NCI-H1105 (cell line): ENCODE measurements at places on chromosomes 3 and 15.

- DNase-seq = no peak
Observed at GRCh38 chr3:126289096-126289495, 68.1 kb downstream of the KLF15 start.

DNA sequence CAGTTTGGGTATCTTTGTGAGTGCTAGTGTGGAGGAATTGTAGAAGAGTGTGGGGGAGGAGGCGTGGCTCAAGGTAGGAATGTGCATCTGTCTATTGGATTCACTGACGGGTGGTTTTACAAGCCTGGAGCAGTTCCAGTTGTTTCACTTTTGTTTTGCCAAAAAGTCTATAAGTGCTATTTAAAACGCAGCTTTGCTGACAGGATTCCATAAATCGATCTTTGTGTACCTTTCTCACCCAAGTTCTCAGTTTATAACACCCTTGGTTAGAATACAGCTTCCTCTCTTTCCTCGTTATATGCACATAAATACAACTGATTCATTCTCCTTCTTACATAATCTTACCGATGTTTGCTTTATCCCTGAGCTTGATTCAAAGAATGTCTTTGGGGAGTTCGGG, 123.2 kb upstream of the UBE2E2 start:
- no peak for DNase-seq

- DNase-seq = peak; percentile 40
Observed at GRCh38 chr3:9503283-9503682, 50.3 kb downstream of the LHFPL4 start.

DNA sequence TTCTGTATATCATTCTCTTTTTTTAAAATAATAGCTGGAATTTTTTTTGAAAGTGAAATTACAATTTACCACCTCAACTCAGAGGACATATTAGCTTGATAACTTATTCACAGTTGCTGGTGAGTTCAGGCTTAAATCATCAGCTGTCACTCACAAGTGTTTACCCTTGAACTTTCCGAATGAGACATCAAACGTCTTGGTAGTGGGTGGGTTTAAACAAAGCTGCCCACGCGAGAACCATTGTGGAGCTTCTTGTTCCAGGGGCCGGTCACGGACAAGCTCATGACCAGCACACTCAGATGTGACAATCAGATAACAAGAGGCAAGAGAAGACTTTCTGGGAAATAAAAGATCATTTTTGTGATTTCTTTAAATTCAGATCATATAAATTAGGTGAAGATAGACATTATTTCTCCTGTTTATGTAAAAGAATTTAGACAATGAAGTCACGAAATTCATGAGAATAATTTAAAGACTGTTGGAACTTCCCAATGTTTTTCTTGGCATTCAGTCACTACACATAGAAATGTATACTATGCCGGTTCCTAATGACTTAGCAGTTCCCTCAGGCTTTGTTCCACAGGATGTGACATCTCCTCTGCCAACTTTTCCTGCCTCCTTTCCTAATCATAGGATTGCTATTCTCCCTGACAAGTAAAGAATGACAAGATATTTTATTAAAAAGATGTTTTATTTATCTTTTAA, 29.3 kb downstream of the BTD start:
- DNase-seq = no peak

GRCh38 chr15:37131621-37132020, 31.3 kb upstream of the MEIS2 start:
- no peak for DNase-seq

GRCh38 chr3:127590282-127590592, 296 bp downstream of the TPRA1 start:
- DNase-seq = no peak

DNA sequence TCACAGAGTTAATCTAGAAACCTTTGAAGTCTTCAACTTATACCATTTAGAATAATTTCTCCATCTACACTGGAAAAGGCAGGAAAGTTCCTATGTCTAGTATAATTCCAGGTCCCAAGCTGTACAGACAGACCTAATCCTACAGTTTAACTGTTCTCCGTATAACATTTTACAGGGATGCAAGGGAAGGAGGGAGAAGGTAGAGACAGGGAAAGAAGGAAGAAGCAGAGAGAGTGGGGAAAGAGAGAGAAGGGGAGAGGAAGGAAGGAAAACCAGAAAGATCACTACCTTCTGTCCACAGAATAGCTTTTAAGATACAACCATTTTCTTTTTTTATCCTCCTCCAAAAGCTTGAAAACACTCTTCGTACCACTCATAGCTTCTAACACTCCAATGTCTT, 185.8 kb downstream of the FOXP1 start:
- no peak for DNase-seq

- DNase-seq = no peak
Observed at GRCh38 chr3:172106037-172106954, 66.9 kb downstream of the FNDC3B start.

DNA sequence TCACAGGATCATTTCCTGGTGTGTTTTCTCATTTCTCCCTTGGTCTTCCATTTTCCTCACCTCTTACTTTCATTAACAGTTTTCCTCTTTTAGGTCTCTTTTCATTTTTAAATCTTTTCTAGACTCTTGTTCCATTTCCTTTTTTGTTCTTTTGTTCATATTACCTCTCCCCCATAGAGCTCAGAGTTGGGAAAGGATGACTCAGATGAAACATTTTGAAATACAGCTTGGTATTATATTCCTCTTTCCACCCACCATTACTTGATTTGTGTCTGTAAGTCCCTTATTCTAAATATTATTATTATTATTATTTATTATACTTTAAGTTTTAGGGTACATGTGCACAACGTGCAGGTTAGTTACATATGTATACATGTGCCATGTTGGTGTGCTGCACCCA, 153.1 kb downstream of the VGLL3 start:
- DNase-seq = no peak

DNA sequence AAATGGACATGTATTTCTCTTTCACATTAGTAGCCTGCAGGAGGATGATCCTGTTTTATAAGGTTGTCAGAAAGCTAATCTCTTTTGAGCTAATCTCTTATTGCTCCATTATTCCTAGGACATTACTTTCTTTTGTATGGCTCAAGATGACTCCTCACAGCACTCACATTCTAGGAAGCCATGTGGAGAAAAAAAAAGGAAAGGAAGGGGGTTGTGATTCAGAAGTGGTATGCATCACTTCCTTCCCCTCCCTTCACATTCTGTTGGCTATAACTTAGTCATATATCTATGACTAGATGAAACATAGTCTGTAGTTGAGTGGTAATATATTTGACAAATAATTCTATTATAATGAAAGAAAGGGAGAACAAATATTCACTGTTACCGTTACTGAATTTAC, 168.8 kb upstream of the TTC14 start:
- DNase-seq = no peak

DNA sequence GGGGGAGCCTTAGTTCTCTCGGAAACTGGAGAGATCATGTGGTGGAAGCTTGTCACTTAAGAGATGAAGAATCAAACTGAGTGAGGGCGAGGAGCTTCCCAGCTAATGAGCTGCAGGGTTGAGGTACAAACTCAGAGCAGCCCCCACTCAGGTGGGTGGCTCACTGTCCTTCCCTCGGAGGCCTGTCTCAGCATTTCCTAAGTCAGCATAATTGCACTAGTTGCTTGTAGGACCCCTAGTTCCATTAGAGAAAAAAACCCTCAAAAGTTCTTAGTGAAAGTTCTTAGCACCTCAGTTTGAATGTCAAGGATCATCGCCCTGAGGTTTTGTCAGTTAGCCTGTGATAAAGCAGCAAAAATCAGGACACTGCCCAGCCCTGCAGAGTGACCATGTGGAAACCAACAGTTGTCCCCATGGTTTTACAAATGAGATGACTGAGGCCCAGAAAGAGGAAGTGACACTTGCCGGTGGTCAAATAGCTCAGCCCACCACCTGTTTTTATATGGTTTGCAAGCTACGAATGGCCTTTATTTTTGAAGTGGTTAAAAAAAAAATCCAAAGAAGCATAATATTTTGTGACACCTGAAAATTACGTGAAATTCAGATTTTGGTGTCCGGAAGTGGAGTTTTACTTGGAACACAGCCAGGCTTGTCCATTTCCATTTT, 11.9 kb downstream of the SMAD6 start:
- DNase-seq = no peak

GRCh38 chr3:37707428-37708372, 154.0 kb upstream of the CTDSPL start:
- DNase-seq = no peak

DNA sequence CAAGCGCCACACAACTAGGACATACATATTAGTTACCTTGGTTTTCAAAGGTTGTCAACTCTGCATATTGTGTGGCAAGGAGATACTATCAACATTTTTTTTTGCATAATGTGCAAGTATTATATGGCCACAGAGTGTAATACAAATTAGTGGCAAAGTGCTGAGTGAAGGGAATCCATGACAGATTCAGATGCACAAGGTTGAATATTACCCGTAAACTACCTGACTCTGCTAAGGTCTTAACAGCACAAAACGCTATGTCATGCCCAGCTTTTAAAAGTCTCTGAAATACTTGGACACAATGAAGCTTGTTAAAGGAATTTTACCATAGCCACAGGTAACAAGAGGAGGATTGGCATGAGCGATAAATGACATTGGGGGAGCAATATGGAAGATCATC, 79.0 kb downstream of the SATB1 start:
- no peak for DNase-seq

DNA sequence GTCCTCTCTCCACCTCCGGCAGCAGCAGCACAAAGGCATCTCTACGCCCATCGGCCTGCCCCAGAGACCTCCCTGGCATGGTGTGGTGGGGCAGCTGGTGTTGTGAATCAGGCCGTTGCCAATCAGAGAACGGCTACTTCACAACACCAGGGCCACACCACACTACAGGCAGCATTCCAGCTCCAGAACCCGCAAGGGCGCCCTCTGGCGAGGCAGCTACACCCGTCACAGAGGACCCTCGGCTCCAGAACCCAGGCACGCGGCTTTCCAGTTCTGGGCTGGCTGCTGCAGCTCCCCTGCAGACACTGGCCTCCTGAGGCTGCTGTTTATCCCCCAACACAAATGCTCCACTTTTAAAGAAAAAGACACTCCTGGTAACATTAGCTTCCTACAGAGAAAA, 127.5 kb upstream of the TOPAZ1 start:
- DNase-seq = no peak

DNA sequence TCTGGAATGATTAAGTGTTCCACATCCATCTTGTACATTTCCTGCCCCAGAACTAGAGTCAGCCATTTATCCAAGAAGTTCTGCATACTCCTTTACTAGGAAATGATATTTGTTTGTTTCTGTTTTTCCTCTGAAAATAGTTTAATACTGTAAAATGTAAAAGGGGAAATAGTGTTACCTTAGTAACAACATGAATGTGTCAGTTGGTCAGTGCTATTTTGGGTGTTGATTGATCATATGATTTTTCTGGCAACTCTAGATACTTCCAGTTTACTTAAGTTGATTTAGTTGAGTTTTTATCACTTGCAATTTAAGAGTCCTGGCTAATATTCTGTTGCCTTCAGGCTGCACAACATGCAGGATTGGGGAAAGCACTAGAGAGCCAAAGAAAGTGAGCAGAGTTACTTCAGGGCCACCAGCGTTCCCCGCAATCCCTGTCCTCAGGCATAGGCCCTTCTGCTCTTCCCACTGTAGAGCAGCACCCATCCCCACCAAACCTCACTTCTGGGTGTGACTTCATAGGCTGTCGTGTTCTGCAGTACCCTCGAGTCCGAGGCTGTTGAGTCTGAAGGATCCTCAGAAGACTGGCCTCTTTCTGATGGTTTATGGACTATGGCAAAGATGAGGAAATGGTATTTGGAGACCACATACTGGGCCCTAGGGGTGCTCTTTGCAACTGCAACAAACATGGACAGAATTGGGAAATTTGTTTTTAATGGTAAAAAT, 69.0 kb downstream of the CHD2 start:
- DNase-seq = no peak

GRCh38 chr3:73052857-73053256, 8.6 kb upstream of the EBLN2 start:
- DNase-seq = no peak

DNA sequence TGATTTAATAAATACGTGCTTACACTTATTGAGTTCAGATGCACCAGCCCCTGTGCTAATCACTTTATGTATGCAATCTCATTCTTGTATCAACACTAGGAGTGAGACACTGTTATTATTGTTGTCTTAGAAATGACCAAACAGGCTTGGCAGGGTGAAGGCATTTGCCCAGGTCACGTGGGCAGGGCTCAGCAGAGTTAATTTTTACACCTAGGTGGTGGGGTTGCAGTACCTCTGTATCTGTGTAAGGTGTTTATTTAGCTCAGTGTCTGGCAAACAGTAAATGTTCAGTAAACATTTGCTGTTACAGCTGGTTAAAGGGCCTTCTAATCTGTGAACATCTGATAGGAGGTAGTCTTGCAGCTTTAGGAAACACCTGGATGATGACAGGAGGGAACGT, 200.0 kb downstream of the CACNA2D3 start:
- DNase-seq = no peak

DNA sequence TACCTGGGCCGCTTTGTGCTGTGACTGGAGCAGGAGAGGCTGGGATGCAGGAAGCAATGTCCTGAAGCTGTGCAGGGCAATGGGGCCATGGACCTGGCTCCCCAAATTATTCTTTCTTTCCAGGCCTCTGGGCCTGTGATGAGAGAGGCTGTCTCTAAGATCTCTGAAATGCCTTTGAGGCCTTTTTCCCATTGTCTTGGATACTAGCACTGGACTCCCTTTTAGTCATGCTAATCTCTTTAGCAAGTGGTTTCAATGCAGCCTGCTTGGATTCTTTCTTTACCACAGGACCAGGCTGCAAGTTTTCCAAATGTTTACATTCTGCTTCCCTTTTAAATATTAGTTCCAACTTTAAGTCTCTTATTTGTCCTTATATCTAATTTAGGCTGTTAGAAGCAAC, 64.8 kb upstream of the SGO1 start:
- no peak for DNase-seq

- DNase-seq = no peak
Observed at GRCh38 chr15:95131131-95131556, 899.8 kb downstream of the MCTP2 start.

DNA sequence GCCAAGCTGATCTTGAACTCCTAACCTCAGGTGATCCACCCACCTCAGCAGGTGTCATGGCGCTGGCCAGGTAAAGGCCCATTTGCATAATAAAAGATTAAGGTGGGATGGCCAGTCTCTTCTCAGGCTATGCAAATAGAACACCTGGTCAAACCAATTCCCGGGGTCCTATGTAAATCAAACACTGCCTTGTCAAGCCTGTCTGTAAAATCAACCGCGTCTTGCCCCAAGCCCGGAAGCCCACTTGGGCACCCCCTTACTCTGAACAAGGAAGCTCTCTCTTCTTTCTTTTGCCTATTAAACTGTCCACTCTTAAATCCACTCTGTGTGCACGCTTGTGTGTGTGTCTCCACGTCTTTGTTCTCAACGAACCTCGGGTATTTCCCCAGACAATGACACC, 13.0 kb upstream of the POC1A start:
- no peak for DNase-seq

- DNase-seq = no peak
Observed at GRCh38 chr3:100641471-100642032, 32.2 kb downstream of the ADGRG7 start.

DNA sequence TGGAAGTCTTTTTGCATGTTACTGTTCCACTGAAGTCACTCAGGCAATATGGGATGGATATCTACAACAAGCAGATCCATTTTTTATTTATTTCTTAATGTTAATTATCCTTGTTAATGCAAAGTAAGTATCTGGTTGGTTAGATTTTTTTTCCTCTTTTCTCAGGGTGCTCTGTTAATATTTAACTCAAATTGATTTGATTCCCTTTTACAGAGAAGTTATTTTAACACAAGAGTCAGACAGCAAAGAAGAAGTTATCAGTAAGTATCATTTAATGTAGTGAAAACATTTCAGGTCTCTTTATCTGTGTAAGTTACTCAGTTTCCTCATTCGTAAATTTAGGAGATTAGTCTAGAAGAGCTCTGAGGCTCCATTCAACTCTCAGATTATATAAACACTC, 34.3 kb downstream of the TBC1D23 start:
- no peak for DNase-seq

GRCh38 chr15:93138681-93139250, 49.8 kb upstream of the RGMA start:
- DNase-seq = no peak
